ENCODE measurements at places on chromosomes 1 and 21.
A peak's percentile ranks its signal among the peaks of the same experiment; 100 is the strongest.

DNA sequence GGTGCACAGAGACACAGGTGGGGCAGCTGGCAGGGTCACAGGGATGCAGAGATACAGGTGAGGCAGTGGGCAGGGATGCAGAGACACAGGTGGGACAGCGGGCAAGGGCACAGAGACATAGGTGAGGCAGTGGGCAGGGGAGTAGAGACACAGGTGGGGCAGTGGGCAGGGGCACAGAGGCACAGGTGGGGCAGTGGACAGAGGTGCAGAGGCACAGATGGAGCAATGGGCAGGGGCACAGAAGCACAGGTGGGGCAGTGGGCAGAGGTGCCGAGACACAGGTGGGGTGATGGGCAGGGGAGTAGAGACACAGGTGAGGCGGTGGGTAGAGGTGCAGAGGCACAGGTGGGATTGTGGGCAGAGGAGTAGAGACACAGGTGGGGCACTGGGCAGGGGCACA, 117.3 kb upstream of the KLHDC7A start:
- DNase-seq, result no peak

DNA sequence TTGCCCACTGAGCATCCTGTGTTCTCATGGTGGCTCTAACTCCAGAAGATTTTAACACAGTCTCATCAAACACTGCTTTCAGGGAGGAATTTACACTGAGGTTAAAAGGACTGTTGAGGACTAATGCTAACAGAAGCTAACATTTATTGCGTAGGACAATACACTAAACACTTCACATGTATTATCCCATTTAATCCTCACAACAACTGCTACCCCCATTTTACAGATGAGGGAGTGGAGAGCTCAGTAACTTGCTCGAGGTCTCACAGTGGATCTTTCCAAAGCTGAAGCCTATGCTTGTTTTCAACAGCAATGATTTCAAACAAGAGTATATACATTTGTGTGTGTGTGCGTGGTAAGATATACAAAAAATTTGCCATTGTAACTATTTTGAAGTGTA, 13.9 kb downstream of the ATF3 start:
- no peak for DNase-seq

DNA sequence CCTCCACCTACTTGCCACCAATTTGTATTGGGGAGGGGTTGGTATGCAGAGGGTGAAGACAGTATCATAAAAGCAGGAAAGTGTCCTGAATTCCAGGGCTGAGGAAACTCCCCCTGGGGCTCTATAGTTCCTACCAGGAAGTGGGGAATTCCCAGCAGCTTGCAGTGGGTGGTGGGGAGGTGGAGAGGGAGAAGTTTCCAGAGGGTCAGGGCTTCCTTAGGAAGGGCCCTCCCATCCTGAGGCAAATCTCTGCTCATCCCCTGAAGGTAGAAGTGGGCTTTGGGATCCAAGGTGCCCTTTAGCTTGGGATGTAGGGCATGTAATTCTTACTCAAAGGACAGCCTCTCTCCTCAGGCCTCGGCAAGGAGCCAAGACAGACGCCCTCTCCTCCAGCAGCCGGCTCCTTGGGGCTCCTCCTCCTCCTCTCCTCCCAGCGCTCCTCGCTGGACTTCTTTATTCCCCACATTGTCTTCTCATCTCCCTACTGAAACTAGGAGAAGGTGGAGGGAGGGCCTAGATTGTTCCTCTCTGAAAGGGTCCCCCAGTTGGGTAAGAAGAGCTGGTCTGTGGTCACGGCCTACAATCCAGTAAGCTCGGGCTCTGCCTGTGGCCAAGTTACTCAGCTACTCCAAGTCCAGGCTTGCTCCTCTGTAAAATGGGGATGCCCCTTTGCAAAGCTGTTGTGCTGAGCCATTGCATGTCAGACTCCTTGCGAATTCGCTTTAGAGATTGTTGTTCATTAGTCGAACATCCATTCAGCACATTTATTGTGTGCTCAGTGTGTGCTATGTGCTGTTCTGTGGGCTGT, 17.9 kb upstream of the CSF1 start:
- peak; percentile 39 for DNase-seq

- no peak for DNase-seq
These were observed 48.9 kb downstream of the RASSF5 start for GRCh38 chr1:206556047-206556749.

- peak; percentile 99 for DNase-seq
These were observed 32.1 kb downstream of the TGFB2 start for GRCh38 chr1:218377143-218377660.

DNA sequence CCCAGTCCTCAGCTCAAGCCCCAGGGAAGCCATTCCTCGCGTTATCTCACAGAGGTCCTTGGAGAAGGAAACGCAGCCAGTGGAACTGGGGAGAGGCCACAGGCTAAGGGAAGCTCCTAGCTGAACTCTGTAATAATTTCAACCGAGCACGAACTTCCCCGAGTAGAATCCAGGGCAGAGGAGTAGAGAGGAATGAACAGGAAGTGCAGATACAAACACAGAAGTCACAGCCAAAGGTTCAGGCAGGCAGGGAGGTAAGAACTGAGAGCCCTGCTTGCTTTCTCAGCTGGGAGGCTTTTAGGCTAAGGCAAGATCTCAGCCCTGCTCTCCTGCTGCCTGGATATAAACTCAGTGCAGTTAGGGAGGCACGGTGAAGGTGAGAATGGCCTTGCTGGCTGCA, 23.7 kb downstream of the WARS2 start:
- DNase-seq, result peak; percentile 25
